ENCODE measurements at places on chromosomes 5 and 9.
A peak's percentile ranks its signal among the peaks of the same experiment; 100 is the strongest.

DNA sequence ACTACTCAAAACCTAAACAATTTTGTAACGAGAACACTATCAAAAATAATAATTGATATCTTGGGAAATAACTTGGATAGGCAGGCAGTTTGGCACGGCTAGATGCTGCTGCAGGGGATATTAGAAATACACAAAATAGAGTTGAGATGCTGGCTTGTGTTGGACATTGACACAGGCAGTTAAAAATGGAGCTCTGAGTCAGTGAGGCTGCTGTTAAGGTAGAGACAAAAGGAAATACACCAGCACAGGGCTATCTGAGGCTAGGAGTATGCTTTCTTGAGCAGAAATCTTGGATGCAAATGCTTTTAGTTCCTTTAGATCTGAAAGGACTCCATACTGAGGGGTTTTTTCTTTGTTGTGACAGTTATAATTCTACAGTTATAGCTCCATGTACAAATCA is 16.6 kb downstream of the TENT2 start:
- no peak for DNase-seq

DNA sequence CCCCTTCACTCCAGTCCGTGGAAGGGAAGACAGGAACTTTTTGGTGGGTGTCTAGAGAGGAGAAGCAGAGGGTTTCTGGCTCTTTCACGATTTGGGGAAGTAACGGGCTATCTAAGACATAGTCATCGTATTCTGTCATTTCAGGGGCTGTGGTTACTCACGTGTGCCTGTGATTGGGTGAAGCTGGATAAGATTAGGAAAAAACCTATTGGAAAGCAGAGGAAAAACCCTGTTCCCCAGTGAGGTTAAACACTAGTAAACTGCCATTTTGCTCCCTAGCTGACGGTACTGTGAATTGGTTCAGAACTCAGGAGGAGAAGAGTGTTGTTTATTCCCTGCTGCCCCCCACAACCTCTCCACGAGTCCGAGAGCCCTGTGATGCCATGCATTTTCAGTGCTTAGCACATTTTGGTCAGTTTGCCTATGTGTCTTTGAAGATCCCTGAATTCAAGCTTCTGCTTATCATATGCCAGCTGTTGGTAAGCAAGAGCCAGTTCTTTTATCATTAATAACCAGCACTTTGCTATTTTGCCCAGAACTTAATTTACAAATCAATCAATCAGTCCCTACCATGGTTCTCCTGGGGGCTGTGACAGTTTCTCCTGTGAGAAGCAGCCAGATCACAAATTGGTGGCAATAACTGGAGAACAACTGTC is 45.1 kb upstream of the ROR2 start:
- DNase-seq = no peak

DNA sequence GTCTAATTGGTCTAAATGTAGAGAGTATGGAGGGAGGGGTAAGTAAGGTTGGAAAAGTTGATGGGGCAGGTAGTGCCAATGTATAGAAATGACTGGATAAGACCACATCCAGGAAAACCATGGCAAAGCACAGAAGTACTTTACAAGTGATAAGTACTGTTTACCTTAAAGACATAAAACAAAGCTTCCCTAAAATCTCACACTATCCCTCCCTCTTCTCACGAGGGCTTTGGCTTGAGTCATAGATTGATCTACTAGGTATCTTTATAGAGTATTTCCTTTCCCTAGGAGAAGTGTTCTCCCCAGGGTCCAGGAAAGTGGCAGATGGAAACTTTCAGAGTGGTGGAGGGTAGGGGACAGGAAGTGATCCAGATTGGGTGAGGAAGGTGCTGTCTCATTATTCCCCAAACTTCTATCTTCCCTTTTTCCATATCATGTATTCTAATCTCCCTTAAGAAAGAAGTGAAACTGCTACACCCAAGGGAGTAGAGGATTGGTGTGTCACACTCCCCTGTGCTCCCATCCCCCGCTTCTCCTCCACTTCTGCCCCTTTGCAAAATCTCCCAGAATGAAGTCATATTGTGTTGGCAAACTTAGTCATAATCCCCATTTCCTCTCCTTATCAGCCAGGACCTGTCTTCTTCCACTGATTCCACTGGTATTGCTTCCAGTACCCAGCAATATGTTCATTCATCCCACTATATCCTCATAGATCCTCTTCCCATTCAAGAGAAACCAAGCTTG is 14.6 kb downstream of the IL33 start:
- peak; percentile 28 for DNase-seq

- DNase-seq = no peak
Observed at GRCh38 chr9:4147476-4148230, 152.2 kb downstream of the GLIS3 start.

All from IMR-90 (cell line).